DMS79 treated with DMSO at 0.1 percent for 48 hours (cell line): ENCODE measurements at places on chromosomes 4 and X.

- no peak for DNase-seq
These were observed 50.0 kb downstream of the IGSF1 start for GRCh38 chrX:131239057-131239456.

DNA sequence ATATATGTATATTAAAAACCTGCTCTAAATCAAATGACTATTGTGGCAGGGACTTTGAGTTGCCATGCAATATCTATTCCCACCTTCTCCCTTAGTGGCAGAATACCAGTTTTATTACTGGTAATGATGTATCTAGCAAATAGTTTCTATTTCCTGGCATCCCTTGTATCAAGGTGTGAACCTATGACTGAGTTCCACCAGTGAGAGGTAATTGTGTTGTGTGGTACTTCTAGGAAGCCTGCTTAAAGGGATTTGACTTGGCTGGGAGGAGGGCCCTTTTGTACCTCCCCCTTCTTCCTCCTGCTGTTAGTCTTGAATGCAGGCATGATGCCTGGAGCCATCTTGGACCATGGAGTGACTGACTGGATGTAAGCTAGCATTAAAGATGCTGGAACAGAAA is 65.4 kb upstream of the DYNLT3 start:
- no peak for DNase-seq

- DNase-seq: no peak
These were observed 88.2 kb downstream of the CFAP299 start for GRCh38 chr4:80423553-80424224.

DNA sequence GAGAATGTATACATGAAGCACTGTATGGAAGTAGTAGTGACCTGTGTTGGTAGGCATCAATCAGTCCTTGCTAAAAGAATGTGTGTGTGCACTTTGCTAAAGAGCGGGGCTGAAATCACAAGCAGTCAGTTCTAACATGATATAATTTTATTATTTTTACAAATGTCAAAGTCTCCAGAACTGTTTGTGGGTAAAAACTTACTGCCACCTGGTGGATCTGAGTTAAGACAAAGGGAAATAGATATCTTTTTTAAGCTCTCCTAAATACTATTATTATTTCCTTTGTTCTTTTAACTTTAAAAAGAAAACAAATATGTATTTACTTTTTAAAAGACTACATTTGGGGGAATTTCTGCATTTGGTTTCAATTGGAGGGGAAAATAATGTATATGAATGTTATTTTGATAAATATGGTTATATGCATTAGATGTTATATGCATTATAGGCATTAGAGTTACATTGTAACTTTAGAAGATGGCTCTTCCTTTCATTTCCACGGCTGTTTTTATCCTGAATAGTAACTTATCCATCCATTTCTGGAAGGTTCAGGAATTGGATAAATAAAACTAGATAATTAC is 7.8 kb upstream of the CLOCK start:
- no peak for DNase-seq

GRCh38 chr4:113435893-113436292 is 325.6 kb downstream of the CAMK2D start:
- DNase-seq: peak; percentile 80

DNA sequence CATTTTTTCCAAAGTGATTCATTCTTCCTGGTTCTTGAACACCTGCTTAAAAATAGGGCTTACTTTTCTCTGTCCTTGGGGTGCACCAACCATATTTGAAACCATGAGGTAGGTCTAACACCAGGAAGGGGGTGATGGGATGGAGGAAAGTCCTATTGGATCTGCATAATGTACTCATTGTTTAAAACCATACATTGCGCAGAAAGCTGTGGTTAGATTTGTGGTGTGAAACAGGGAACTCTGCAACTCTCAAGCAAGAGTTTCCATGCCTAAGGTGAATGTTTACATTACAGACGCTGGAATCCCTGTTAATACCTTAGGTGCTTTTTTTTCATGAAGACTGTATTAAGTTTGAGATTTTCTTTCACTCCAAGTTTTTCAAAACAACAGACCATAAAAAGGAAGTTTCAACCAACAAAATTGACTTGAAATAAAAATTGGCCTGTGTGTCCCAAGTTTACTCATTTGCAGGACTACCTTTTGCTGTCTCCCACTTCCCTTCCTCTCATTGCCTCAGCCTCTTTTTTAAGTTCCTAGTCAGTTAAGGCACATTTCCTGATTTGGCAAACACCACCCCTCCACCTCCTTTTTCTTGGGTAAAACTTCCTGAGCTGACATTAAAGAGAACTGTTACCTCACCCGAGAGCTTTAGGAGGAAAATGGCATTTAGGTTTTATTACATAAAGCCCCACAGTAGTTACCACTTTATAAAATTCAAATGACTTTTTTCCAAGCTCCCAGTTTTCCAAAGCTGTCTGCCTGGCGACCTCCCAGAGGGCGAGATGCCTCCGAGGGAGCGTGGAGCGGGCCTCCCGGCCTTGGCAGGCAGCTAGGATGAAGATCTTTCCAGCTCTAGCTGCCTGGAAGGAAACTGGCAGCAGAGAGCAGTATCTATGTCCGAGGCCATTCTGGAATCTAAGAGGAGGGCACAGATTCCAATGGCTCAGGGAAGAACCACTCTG is 47.9 kb upstream of the RBPJ start:
- DNase-seq: no peak

DNA sequence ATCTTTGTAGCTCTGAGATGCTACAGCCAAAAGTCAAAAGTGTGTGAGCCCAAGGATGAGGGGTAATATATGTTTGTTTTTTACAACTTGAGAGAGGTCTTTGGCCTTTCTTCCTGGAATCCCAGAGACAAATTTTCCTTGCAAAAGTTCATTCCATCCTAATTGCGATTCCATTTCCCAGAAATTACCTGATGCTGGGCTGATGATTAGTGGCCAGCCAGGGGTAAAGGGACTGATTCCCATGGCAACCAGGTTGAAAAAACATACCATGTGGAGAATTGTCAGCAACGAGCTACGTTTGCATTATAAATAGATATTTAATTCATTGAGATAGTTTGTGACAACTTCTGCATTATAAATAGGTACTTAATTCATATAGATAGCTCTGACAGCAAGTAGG is 17.8 kb downstream of the IGSF1 start:
- DNase-seq: no peak

GRCh38 chr4:124591637-124592036 is 120.9 kb downstream of the ANKRD50 start:
- DNase-seq: no peak

DNA sequence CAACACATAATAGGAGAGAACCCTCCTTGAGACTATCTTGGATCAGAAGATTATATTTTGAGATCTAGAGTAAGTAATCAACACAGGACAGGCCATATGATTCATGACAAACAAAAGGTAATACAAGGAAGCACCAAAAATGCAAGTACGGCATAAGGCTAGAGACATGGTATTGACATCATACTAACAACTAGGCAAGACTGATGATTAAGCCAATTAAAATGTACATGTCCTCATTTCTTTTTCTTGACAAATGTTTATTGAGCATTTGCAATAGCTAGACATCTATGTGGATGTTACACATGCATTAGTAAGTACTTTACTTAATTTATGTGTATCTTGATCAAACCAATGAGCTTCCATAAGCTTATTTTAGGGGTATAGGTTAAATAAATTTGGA is 695.7 kb upstream of the GALNTL6 start:
- no peak for DNase-seq

DNA sequence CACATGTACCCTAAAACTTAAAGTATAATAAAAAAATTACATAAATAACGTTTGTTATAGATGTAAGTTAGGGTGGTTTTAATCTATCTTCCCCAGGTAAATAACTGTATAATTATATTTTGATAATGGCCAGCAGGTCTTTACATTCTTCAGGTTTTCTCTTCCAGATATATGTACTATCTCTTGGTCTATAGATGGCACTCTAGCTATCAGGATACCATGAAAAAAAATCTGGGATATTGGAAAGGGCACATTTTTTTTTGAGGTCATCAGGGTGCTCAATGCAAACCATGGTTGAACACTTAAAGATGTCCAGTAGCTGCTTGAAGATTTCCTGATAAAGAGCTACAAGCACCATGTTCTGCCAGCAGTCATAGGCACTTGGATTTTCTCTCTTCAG is 15.6 kb upstream of the ADH4 start:
- no peak for DNase-seq

DNA sequence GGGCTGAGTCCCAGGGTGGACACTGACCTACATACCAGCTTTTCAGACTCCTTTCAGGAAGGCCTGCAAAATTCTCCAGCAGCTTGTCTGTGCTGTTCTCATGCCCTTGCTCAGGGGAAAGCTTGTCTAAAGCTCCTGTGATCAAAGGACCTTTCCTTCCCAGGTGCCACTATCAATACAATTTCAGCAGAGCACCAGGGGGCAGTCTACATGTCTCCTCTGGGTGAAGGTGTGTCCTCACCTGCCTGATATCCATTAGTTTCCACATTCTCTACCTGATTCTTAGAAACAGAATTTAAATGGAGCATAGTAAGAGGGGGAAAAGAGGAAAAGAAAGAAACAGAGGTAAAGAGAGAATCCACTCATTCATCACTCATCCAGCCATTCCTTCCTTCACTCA is 114.2 kb downstream of the PPARGC1A start:
- no peak for DNase-seq

DNA sequence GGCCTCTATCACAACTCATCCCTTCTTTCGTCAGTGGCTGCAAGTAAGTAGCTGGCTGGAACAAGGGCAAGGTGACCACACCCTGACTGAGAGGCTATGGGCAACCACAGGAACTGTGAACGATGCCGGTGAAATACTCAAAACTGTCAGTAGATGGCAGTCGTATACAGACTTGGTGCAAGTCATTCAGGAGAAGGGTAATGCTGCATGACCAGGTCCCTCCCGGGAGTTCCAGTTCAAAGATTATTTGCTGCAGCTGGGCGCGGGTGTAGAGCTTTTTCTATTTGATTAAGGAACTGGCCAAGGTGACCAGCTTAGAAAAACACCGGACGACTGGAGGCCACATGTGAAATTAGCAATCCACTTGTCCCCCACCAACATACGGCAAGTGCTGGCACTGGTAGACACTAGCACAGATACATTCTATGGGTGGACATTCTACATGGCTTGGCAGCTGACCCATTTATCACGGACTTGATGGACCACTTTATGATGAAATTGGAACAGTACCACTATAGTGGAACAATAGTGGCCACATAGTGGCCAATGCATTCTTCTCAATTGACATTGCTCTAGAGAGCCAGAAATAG is 726.6 kb downstream of the TRAM1L1 start:
- DNase-seq: no peak

DNA sequence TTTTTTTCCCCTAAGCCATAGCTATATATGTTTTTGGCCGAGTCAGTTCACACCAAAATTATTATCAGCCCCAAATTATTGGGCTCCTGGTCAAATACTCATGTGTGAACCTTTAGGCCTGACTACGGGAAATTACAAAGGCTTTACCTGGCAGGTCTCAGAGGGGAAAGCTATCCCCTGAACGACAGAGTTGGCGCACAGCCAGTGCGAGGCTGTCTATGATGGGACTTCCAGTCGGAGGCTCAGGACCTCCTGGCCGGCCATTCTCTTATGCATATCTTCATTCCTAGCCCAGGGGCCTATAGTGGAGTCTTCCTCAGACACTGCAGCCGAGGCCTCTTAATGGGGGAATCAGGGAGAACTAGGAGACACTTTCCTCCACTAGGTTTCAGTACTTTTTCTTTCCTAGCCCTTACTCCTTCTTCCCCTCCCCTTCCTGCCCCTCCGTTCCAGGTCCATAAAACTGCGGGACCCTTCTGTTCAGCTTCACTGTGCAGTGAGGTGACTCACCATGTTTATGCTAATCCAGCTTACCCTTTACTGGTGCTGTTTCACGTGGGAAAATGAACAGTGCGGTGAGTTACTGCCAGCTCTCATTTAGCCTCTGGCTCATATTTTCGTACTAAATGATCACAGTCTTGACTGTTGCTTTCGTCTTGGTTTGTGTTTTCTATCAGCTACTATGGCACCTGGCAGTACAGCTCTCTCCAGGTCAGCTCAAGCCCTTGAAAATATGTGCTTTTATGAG is 533.9 kb downstream of the FSTL5 start:
- no peak for DNase-seq

DNA sequence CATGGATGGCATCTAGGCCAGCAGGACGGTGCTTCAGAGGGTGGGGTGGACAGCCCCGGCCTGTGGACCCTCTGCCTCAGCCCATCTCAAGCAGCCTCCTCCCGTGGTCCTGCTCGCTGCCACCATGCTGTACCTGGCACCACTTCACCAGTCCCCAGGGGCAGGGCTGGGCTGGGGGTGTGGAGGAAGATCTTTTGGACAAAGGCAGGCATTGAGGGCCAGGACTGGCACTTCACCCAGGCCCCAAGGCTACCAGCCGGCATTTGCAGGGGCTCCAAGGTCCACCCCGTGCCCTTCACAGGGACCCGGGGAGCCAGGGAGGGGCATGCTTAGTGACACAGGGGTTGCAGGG is 713 bp downstream of the PLXNB3 start:
- no peak for DNase-seq

DNA sequence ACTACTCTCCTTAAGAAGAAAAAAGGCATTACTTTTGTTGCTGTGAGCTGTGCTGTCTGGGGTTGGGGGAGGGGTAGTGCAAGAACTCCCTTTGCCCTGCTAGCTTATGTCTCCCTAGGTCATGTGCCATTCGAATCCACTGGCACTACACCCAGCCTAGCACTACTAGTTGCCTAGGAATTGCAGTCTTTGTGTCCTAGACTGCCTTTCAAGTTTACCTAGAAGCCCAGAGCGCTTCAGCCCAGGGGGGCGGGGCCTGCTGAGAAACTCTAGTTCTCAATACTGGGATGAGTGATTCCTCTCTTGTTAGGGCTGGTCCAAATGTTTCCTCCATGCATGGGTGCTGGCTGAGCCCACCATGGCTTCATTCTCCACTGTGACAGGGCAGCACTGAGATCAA is 1011.5 kb downstream of the PCDH19 start:
- no peak for DNase-seq

DNA sequence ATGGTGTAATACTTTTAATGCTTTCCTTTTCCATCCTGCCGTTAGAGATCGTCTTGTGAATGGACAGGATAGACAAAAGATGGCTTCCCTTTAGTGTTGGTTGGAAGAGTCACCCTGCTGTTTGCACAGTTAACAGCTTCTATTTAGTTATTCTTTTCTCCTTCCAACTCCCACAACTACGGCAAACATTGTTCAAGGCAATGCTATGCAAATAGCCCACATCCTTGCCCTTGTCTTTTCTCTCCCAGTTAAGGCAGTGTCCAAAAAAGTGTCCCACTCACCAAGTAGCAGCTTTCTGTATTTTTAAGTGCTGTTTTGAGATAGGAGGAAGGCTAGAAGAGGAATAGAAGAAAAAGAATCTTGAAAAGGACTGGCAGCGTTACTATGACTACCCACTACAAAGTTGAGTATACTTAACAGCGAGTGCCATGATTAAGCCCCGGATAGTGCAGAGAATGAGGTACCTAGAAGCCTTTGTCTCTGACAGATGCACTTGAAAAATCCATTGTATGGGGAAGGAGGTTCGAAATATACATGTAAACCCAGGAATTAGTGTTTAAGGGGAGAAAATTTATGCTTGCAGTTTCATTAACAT is 12.1 kb upstream of the RUFY3 start:
- peak; percentile 60 for DNase-seq
